ENCODE measurements at places on chromosomes 6 and 20.

DNA sequence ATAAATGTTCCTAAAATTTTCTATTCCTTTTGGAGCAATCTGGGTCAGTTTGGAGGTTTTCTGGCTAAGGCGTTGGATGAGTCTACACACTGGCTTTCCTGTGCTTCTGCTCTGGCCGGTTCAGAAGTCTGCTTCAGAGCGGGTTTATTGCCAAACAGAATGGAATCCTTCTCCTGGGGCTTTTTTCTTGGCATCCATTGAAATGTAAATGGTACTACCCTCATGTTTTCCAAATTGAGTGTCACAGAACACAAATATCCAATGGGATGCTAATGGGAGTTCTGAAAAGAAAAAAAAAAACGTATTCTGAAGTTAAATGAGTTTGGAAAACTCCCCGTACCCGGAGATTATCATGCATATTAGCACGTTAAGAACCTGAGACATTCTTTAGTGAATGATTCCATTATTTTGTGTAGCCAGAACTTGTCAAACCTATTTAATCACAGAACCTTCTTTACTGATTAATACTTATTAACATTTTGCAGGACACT, 930.3 kb downstream of the QKI start:
- DNase-seq, result no peak

- DNase-seq, result no peak
These were observed 3.1 kb upstream of the MAP3K5 start for GRCh38 chr6:136795386-136795785.

GRCh38 chr6:169190144-169190584, 63.5 kb downstream of the THBS2 start:
- no peak for DNase-seq

DNA sequence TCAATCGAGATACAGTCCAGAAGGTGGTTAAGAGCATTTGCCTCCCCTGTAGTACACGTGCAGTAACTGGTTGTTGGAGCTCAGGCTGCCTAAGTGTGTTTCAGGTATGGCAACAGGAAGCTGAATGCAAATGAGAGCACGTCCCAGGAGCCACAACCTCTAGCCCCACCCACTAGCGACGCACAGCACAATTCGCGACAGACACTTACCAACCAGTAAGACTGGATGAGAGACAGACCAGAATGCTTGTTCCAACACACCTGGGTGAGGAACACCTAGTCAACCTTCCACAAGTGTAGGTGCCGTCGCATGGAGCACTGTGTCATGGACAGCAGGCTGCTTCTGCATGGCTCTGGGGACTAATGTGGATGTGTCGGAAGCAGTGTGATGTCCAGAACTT, 7.2 kb upstream of the SERPINB1 start:
- peak; percentile 22 for DNase-seq

DNA sequence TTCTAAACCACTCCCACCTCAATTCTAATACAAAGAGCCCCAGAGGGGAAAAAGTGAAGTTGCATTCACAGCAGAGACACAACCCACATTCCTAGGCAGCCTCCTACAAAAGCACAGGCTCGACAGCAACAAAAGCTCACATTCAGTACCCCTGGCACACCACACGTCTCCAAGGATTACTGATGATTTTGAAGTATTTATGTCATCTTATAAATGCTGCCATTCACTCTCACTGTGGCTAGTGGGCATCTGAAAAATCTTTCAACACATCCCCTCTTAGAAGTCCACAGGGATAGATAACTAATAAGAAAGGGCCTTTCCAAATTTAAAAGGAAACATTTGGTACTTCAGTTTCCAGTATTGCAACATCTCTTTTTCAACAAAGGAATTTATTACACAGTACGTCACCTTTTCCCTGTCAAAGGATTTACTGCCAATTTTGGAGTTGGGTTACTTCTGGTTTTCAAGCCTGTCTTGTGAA, 146.7 kb downstream of the TASP1 start:
- DNase-seq, result no peak

GRCh38 chr6:56688521-56688920, 45.8 kb upstream of the DST start:
- DNase-seq, result no peak

GRCh38 chr20:43653966-43654365, 12.9 kb upstream of the MYBL2 start:
- no peak for DNase-seq

GRCh38 chr6:52571099-52571755, 5.6 kb downstream of the TRAM2 start:
- no peak for DNase-seq

GRCh38 chr6:130602151-130602770, 224.9 kb upstream of the SMLR1 start:
- DNase-seq, result no peak

DNA sequence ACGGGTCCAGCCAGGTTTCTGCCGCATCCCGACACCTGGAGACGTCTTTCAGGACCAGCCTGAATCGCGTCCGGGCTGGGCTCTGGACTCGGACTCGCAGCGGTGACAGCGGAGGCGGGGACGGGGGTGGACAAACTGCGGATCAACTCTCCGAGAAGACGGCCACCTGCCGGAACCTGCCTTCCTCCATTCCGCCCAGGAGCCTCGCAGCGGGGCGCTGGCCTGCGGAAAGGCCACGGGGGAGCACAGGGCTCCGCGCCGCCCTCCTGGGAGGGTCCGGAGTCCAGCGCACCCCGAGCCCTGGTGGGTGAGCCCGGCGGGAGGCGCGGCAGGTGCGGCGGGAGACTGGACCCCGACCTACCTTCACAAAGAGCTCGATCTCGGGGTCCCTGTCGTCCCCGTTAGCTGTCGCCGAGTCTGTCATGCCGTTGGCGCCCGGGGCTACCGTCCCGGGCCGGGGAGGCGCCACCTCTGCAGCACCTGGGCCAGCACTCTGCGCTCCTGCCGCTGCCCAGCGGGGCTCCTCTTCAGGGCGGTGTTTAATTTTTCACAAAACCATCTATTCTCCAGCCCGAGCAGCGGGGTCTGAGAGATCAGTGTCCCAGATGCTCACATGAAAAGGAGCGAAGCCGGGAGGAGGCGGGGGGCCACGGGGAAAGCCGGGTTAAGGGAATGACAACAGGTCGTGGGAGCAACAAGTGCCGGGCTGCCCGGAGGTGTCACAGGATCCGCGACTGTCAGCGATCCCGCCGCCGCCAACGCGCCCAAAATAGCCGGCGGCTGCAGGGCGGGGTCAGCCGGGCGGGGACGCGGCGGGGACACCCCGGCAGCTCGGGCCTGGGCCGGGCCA, at the start of gene CLIC5:
TSS of gene CLIC5 (minus strand) at position 742 of the 850 bp plus-strand sequence. CDS start at position 424, 318 bp downstream.
- no peak for DNase-seq

GRCh38 chr20:51541189-51542032, 1.1 kb downstream of the NFATC2 start:
- peak; percentile 40 for DNase-seq

GRCh38 chr6:14488180-14488579, 370.6 kb downstream of the CD83 start:
- DNase-seq, result no peak

All from stimulated activated CD4-positive, alpha-beta T cell treated with anti-CD3 and anti-CD28 coated beads, Interleukin-1b, Interleukin-23, amount 100 ng/mL, for 1 hour (primary cell).